Kasumi-1 (cell line): ENCODE measurements at places on chromosomes 3 and 15.

DNA sequence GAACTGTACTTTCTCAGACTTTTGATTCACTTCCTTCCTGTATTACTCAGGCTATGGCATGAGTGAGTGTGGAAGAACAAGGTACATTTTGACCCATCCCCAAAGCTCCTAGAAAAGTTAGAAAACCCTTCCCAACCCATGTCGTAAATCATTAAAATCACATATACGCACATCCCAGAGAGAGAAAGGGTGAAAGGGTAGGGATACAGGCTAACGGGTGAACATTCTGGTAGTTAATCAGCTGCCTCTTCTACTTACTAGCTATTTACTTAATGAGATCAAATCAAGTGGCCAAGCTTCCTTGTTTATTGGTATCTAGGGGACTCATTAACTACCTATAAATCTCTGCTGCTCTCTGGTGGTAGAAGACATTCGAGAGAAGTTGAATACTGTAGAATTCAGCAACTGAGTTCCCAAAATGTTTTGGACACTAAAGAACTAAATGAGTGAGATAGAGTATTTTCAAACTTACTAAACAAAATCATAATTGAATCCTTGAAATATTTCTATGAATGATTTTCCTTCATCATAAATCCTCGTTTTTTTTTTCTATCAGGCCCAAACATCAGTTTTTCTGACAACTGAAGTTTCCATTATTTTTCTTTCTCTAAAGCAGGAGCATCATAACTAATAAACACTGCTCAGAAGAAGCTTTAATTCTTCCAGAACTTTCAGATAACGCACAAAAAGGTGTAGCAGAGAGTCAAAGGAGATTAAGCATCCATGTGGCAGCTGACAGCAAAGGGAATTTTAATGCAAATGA, 124.2 kb downstream of the IMPG2 start:
- peak; percentile 3 for DNase-seq

- no peak for DNase-seq
Measured at GRCh38 chr3:53077476-53078220, 31.8 kb upstream of the SFMBT1 start.

- no peak for DNase-seq
Measured at GRCh38 chr3:193873426-193874201, 262.3 kb upstream of the HES1 start.

- DNase-seq, result no peak
Measured at GRCh38 chr3:9110802-9111201, 138.6 kb downstream of the SRGAP3 start.

- no peak for DNase-seq
Measured at GRCh38 chr15:100770661-100771584, 108.7 kb upstream of the ALDH1A3 start.

DNA sequence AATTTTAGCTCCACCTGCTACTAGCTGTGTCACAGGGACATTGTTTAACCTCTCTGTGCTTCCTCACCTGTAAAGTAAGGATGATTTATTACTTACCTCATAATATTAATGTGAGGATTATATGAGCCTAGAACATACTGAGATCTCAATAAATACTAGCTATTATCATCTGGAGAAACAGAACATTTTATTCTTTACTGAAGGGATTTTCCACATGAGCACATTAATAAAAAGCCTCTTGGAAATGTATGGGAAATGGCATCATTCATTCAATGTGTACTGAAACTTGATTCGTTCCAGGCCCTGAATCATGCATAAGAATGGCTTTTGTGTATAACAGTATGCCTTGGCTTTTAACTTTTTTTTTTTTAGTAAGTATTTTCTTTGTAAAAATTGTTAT, 11.0 kb upstream of the CEMIP start:
- no peak for DNase-seq

- DNase-seq, result peak; percentile 14
Measured at GRCh38 chr3:34155108-34155507, 356.7 kb downstream of the PDCD6IP start.

DNA sequence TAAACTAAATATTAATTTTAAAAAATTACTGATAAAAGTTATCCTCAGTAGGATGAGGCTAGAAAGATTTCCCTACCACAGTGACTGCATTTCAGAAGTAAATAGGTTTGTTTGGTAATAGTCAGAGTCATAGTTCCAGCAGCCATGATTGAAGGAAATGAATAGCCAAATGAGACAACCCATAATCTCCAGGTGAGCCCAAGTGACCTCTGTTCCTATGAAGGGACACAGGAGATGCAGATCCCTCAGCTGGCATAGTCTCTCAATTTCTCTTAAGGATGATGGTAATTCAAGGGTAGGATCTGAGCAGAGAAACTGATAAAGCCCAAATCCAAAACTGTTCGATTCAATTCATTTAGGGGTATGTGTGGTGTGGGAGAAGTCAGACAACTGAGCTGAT, 461.8 kb downstream of the RAP2B start:
- no peak for DNase-seq

- DNase-seq, result no peak
Measured at GRCh38 chr3:23608650-23609049, 197.1 kb upstream of the UBE2E1 start.
